ENCODE measurements at places on chromosomes 1 and 21.

DNA sequence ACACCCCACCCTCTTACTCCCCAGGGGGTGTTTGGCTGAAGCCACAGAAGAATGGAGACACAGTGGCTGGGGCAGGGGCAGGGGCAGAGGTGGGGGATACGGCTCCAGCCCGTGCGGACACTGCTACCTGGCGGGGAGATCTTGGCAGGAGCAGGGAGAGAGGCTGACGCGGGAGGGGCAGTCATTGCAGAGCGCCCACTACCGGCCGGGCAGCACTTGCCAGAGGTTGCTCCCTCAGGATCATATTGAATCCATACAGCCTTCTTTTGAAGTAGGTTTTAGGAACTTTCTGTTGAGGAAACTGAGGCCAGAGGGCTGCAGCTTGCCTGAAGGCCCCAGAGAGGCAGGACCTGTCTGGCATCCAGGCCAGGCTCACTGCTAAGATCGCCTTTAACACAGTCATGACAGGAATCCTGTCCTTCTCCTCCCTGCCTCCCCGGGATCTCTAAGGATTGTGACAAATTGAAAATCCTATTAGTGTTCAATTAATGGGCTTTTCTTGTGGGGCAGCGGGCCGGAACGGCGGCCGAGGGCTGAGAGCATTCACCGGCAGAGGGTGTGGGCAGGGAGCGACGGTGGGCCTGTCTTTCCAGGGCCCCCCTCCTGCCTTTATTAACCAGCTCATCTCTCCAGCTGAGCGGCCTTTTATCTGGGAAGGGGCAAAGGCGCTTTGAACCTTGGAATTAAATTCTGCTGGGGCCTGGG lies 65.5 kb upstream of the WNT4 start:
- DNase-seq = no peak

GRCh38 chr21:27480841-27481261 lies 514.0 kb upstream of the ADAMTS5 start:
- no peak for DNase-seq

- no peak for DNase-seq
These were observed 4.5 kb downstream of the TTC24 start for GRCh38 chr1:156583821-156584622.

DNA sequence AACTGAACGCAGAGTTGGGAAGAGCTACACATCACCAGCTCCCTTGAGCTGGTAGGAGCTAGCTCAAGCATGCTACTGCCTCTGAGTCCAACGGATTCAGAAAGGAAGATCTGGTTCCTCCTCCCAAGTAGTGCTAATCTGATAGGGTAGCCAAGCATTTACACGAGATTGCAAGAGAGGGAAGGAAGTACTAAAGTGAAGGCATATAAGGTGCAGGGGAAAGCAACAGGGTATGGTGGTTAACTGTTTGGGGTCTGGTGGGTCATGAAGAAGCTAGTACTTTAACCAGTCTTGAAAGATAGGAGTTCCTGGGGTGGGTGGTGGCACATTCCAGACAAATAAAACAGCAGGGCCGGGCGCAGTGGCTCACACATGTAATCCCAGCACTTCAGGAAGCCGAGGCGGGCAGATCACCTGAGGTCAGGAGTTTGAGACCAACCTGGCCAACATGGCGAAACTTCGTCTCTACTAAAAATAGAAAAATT lies 20.2 kb upstream of the ZNF436 start:
- no peak for DNase-seq

- no peak for DNase-seq
These were observed 82.3 kb downstream of the TBX19 start for GRCh38 chr1:168362991-168363390.

All from Panc1 (cell line).